ENCODE measurements at places on chromosomes 12 and 14.

- DNase-seq, result no peak
Measured at GRCh38 chr14:38758661-38759060, 344.4 kb downstream of the SEC23A start.

DNA sequence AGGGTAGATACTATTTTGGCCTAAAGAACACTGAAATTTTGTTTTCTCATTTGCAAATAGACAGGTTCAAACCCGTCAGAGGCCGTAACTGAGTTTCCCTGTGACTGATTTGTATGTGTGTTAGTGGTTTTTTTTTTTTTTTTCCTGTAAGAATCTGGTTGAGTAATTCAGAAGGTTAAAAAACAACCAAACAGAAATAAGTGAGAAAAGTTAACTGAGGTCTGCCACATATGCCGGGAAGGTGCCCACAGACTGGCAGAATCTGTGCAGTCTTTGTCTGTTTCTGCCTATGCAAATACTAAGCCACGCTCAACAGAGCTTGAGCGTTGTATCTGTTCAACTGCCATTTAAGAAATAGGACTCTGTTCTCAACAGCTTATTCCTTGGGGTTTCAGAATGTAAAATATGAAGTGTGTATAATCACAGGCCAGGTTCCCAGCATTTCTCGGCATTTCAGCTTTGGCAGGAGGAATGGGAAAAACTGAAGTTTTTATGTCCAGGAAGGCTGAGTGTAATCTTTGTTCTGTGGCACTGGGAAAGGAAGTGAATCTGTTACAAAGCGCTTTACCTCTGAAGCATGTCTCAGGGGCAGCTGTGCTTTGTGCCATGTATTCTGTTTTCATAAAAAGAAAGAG is 181.9 kb downstream of the PRKCH start:
- DNase-seq, result no peak

DNA sequence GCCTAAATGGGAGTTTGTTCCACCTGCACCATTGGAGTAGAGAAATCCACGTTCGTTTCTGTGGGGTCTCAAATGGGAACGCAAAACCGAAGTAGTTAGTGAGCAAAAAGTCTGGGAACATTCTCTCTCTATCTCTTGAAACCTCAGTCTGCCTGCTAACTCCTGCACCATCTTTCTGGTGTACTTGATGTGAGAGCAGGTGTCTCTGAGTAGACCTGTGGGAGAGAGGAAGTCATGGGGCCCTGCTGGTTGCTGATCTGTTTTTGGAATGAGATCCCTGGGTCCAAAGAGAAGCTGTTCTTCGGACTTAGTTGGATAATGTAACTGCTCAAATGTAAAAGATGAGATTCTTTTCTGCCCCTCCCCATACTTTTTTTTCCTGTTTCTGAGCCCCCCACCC is 57.3 kb downstream of the MAX start:
- no peak for DNase-seq

GRCh38 chr12:119444462-119445044 is 110.0 kb downstream of the CCDC60 start:
- DNase-seq, result no peak

DNA sequence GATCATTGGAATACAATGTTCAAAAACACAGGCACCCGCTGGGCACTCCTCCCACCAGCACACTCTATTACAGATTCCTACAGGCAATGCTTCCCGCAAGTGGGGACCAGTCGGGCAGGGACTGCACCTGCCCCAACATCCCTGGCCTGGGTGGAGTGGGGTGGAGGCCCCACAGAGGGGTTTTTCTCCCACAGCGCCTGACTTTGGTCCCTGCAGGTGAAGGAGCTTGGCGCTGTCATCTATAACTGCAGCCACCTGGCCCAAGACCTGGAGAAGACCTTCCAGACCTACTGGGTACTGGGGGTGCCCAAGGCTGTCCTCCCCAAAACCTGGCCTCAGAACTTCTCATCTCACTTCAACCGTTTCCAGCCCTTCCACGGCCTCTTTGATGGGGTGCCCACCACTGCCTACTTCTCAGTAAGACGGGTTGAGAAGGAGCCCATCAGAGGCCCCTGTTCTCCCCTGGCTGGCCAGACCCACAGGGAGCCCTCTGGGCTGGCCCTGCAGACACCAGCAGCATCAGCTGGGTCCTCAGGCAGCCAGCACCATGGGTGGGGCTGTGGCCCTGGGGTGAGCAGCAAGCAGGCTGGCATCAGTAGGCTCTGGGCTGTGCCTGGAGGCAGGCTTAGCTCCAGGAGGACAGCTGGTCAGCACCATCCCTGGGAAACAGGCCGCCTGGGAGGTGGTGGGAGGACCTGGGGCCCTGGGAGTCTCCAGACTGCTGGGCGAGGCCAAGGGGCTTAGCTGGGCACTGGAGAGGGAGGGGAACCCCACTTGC is 6.0 kb downstream of the PLD4 start:
- no peak for DNase-seq

DNA sequence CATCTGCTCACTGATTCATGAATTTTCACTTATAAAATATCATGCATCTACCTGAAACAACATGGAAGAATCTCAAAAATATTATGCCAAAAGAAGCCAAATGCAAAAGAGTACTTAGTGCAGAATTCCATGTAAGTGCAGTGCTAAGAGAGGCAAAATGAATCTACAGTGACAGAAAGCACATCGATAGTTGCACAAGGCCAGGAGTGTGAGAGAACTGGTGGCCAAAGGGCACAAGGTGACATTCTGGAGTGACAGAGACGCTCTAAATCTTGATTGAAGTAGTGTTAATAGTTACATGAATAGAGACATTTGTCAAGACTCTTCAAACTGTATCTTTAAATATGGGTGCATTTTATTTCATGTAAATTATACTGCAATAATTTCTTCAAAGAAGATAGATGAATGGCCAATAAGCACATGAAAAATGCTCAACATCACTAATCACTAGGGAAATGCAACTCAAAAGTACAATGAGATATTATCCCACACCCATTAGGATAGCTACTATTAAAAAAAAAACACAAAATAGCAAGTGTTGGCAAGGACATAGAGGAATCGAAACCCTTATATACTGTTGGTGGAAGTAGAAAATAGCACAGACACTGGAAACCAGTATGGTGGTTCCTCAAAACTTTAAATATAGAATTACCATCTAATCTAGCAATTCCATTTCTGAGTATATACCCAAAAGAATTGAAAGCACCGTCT is 71.7 kb upstream of the KICS2 start:
- no peak for DNase-seq

- DNase-seq, result no peak
Measured at GRCh38 chr12:3003357-3003992, 44.3 kb downstream of the TEAD4 start.

DNA sequence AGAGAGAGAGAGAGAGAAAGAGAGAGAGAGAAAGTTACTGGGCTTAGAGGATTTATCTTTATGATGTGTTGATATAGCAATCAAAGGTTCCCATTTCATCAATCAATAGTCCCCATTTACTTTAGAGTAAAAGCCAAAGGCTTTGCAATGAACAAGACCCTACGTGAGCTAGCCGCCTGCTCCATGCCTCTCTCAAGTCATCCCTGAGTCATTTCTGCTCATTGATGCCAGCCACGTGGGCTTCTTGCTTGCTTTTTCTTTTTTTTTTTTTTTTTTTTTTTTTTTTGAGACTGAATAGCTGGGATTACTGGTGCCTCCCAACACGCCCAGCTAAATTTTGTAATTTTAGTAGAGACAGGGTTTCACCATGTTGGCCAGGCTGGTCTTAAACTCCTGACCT is 70.9 kb downstream of the GPR135 start:
- no peak for DNase-seq

GRCh38 chr12:83753904-83754303 is 1067.2 kb downstream of the TMTC2 start:
- no peak for DNase-seq

- DNase-seq, result no peak
Measured at GRCh38 chr12:47276253-47276620, 196.5 kb upstream of the AMIGO2 start.

- no peak for DNase-seq
Measured at GRCh38 chr12:6124411-6125309, at the start of gene VWF. Gene VWF (minus strand): TSS chr12:6124670. CDS start chr12:6123196, 1,474 bp downstream.

DNA sequence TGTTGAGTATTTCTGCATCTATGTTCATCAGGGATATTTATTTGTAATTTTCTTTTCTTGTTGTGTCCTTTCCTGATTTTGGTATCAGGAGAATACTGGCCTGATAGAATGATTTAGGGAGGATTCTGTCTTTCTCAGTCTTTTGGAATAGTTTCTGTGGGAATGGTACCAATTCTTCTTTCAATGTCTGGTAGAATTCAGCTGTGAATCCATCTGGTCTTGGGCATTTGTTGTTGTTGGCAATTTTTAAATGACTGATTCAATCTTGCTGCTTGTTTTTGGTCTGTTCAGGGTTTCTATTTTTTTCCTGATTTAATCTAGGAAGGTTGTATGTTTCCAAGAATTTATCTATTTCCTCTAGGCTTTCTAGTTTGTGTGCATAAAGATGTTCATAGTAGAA is 170.9 kb upstream of the PDE3A start:
- DNase-seq, result no peak

DNA sequence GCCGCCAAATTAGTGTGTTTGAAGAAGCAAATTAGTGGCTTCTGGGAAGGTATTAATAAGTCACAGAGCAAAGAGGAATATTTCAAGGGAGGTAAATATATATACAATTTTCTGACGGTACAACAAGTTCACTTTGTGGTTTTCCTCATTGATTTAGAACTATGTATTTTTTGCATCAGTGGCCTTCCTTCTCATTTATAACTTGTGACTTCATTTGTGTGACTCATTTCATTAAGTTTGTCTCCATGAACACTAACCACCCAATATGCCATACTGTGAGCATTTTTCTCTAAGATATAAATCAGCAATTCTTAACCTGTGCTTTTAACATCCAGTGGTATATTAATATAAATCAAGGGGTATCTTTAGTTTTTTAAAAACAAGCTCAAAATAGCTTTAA is 29.3 kb upstream of the ARHGAP5 start:
- no peak for DNase-seq

- no peak for DNase-seq
Measured at GRCh38 chr12:108340037-108340436, 926 bp upstream of the CMKLR1 start.

GRCh38 chr14:48568688-48569087 is 893.3 kb upstream of the MDGA2 start:
- peak; percentile 38 for DNase-seq

GRCh38 chr14:26860111-26860510 is 262.3 kb upstream of the NOVA1 start:
- no peak for DNase-seq

GRCh38 chr12:28294300-28294699 is 104.0 kb downstream of the CCDC91 start:
- DNase-seq, result no peak

DNA sequence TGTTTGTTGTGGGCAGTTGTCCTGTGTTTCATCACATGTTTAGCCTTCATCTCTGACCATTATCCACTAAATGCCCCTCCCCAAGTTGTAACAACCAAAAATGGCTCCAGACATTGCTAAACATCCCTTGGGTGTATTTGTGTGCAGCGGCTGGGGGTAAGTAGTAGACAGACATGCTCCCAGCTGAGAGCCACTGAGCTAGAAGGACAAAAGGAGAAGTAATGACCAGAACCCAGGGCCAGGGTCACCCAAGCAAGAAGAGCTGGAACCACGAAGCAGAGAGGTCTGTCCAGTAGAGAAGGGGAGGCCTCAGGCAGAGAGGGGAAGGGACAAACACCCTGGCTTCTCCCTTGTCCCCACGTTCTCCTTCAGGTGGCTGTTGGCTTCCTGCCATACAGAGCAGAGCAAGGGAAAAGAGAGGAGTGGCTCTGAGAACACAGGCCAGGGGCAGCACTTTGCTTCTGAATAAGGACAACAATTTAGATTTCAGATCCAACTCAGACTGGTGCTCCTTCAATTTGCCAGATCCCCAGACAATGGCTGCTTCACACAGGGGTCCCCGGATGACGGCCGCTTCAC is 55.2 kb downstream of the NDUFA12 start:
- no peak for DNase-seq

GRCh38 chr12:120283318-120283717 is 8.4 kb downstream of the RNU4-2 start:
- no peak for DNase-seq

Measured in HS-5 (cell line).